Activated T-cell treated with anti-CD3 and anti-CD28 coated beads, Interleukin-2, amount 50 U/mL, for 72 hours (primary cell): ENCODE measurements at places on chromosomes 7 and 10. TPM values are rescaled to one million over a fixed set of nuclear protein-coding genes. Genes with fewer than 3 reads are reported as not detected.

- no peak overlapping the region for H3K4me3 ChIP-seq
- H3K27ac ChIP-seq, result no peak overlapping the region
- H3K4me1 ChIP-seq, result peaks cover 9% of the 10 kb centered on the region
- no peak for DNase-seq
- no peaks in the 10 kb centered on the region for H3K36me3 ChIP-seq
Measured at GRCh38 chr10:4267086-4267773, 482.2 kb upstream of the KLF6 start.

DNA sequence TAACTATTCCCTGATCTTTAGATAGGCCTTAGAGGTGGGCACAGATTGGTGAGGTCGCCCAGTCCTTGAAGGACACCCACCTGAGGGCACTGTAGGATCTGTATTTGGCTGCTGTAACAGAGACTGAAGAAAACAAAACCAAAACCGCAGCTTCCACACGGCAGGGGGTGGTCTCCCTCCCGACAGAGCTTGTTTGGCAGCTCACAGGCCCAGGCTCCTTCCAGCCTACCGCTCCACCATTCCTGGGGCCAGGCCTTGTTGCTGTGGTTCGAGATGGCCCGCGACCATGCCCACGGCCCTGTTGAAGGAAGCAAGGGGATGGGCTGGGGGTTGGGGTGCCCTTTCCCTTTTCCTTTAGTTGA lies 30.4 kb downstream of the ZNF783 start:
- no peak overlapping the region for H3K27ac ChIP-seq
- H3K4me1 ChIP-seq, result peaks cover 13% of the 10 kb centered on the region
- no peak overlapping the region for H3K4me3 ChIP-seq

TEX47 gene
- total RNA-seq, result not detected

NXPH1 gene
- not detected for total RNA-seq

GPR37 gene
- not detected for total RNA-seq

IFIT1B gene
- total RNA-seq, result not detected
